Jurkat, Clone E6-1 (cell line): ENCODE measurements at places on chromosomes 16 and 17.

DNA sequence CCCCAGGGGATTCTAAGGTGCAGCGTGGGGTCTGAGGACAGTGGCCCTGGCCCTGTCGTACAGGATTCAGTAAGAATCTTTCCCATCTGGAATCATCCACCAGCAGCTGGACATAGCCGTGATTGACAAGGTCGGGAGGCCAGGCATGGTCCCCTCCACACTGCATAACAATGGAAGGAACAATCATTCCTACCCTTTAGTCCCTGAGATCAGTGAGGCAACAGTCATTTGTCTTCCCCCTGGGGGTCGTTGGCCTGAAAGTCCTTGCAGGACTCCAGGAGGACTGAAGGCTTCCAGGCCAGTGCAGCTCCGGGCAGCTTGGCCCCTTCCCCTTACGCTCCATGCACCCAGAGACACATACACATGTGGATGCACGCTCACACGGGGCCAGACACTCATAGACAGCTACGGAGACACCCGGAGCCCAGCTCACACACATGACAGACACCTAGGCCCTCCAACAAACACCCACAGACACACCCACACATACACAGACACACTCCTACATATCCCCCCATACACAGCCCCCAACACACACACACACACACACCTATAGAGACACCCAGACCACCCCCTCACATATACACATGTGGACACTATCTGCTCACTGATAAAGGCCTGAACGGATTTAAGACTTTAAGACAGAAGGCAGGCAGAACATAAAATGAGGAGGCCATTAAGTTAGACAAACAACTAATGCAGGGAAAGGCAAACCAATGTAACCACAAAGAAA is 42.9 kb downstream of the LITAF start:
- DNase-seq, result no peak

- no peak for DNase-seq
Observed at GRCh38 chr16:66370786-66371684, 4.5 kb downstream of the CDH5 start.

DNA sequence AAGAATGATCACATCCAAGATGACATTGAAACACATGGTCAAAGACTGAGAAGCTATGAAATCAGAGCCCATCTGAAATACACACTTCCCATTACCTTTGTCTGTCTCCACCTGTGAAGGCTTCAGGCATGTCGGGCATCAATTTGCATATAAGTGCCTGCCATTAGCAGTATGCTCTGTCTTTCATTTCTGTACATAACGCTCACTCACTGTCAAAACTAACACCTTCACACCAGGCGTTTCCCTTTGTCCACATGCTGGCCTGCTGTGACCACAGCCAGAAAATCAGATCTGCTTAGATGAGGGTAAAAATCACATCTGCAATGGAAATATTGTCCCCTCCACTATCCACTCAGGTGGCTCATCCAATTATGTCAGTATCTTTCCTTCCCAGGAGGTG is 524.8 kb downstream of the TOX3 start:
- no peak for DNase-seq

DNA sequence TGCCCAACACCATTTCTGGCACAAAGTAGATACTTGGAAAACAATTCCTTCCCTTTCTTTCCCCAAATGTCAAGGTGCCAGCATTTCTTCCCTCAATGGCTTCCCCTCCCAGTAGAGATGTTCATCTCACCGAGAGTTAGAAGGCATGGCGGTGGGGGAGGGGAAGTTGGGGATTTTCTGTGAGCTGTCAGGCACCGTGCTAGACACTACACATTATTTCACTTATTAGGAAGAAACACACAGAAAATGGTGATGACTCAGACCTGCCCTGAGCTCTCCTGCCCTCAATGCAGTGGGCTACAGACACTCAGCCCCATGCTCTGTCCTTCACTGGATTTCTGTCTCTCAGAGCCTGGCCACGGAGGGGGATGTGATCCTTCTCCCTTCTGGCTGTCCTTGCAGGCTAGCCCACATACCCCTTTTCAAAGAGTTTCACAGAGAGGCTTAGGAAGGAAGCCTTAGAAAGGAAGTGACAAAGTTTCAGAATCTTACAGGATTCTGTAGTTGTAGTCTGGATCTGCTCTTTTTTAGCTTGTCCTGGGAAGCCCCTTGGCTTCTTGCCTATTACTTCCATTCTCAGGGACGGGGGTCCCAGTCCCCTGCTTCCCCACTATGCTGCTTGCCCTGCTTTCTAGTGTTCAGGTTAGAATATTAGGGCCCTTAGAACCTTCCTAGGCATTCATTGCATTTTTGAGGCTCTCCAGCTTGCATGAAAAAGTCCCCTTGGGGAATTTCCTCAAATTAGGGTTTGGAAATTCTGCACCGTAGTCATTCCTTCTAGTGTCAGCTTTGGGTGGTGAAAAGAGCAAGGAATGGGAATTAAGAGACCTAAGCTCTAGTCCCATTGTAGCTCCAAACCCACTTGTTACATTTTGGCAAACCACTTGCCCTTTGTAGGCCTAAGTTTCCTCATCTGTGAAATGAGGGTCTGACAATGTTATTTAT is 12.2 kb upstream of the CCL5 start:
- DNase-seq, result no peak

DNA sequence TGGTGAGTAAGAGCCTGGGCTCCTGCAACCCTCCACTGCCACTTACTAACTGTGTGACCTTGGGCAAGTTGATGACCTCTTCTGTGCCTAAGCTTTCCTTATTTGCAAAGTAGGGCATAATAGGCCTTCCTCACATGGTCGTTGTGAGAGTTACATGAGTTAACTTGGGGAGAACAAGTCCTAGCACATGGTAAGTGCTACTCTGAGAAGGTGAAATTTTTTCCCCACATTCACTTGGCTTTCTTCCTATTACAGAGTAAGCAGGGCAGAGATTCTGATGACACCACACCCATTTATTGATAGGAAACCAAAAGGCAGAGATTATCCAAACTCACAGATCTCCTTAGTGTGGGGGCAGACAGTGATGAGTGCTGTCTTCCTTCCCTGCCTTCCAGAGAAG is 1.6 kb downstream of the KCNH4 start:
- no peak for DNase-seq

DNA sequence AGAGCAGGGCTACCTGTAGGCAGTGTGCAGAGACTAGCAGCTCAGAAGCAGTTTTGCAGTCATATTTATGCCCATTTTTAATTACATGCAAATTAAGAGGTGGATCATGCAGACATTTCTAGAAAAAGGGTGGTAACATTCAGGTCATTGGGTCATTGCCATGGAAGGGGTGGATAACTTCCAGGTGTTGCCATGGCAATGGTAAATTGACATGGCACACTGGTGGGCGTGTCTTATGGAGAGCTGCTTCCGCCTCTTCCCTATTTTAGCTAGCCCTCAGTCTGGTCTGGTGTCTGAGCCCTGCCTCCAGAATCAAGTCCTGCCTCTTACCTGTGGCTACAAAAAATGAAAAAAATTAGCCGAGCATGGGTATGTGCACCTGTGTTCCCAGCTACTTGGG is 2.8 kb upstream of the DNAI2 start:
- no peak for DNase-seq

- no peak for DNase-seq
Observed at GRCh38 chr16:4918781-4919251, 18.1 kb downstream of the PPL start.

- no peak for DNase-seq
Observed at GRCh38 chr17:78377858-78378224, 608 bp upstream of the PGS1 start.

DNA sequence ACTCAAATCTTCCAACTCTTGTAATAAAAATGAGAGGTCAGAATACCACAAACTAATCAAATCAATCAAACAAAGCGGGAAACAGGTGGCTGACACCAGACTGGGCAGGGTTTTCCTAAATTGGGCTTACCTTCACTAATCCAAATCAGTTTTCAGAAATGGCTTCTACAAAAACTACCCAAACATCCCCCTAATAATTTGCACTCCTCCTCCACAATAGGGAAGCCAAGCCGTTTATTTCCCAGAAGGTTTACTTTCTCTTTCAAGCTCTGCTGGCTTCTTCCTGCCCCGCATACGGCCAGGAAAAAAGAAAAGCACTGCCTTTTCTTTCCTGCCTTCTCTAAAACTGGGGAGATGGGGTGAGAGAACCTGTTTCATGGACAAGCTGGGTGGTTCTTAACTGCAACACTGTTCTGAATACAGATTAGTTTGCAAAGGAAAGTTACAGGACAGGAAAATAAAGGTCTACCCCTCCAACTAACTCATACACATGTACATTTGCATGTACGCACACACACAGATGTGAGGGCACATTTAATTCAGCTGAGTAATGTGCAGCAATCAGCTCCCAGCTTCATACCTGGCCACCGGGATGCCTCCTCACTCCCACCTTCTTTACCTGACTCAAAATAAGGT is 9.2 kb downstream of the STAT3 start:
- no peak for DNase-seq

DNA sequence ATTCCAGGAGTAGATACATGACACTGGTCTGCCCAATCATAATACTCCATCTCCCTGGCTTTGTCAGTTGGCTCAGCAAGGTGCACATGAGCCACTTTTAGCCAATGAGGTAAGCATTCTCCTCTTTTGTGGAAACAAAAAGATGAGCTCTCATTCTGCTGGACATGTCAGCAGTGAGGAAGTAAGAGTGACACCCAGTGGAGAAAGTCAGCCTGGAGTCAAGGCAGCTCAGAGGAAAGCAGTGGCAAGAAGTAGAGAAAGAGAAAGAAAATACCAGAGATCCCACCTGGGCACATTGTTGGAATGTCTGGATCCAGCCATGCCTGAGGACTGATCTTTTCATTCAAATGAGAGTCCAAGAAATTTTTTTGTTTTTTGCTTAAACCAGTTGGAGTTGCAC is 496.9 kb upstream of the C16orf82 start:
- peak; percentile 7 for DNase-seq

DNA sequence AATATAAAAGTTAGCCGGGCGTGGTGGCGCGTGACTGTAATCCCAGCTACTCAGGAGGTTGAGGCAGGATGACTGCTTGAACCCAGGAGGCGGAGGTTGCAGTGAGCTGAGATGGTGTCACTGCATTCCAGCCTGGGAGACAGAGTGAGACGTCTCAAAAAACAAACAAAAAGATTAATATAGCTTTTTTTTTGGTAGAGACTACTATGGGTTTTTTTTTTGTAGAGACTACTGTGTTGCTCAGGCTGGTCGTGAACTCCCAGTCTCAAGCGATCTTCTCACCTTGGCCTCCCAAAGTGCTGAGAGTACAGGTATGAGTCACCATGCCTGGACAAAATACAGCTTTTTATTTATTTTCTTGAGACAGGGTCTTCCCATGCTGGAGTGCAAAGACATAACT is 20.2 kb downstream of the ZNRF1 start:
- DNase-seq, result no peak

- no peak for DNase-seq
Observed at GRCh38 chr17:61575352-61575975, 15.6 kb downstream of the NACA2 start.

DNA sequence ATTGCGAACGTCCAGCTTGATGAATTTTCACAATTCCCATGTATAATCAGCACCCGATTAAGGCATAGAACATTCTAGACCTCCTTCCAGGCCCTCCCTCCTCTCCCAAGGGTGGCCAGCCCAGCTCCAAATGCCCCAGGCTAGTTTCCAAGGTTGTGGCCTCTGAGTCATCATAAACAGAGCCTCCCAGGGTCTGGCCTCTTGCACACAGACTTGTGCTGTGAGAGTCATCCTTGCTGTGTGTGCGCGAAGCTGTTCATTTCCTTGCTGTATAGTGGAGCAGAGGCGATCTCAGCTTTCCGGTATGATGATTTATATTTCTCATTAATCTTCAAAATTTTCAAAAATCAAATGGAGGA is 20.5 kb upstream of the JPH3 start:
- no peak for DNase-seq

DNA sequence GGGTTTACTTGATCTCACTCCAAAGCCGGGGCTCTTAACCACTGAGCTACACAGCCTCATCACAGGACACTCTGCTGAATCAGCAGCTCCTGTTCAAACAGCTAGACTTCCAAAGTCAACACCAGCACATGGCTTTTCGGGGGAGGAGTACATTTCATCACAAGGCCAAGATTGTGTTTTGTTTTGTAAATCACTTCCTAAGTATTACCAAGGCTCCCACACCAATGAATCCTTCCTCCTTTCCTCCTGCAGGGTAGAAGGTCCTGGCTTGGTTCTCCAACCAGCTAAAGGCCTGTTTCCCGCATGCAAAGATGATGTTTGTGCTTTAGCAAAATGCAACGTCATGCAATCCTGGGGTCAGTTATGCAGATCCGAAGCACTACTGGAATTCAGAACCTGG is 152.5 kb downstream of the XYLT1 start:
- no peak for DNase-seq

- no peak for DNase-seq
Observed at GRCh38 chr16:22878955-22879354, 65.0 kb downstream of the HS3ST2 start.

DNA sequence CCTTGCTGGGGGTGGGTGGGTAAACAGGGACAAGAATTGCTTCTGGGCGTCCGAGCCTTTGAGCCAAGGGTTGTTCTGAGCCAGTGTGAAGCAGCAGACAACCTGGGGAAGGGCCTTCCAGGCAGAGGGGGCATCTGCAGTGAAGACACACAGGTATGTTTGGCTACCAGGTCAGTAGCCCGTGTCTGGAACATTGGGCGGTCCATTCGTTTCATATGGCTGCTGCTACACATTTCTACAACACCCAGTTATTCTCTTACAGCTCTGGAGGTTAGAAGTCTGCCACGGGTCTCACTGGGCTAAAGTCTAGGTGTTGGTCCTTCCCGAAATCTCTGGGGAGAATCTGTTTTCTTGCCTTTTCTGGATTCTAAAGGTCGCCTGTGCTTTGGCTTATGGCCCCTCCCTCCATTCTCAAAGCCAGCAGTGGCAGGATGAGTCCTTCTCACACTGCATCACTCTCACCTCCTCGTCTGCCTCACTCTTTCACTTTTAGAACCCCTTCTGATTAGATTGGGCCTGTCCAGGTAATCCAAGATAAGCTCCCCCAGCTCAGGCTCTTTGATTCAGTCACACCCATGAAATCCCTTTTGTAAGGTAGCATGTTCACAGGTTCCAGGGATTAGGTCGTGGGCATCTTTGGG is 136.1 kb downstream of the CLEC16A start:
- DNase-seq, result no peak

DNA sequence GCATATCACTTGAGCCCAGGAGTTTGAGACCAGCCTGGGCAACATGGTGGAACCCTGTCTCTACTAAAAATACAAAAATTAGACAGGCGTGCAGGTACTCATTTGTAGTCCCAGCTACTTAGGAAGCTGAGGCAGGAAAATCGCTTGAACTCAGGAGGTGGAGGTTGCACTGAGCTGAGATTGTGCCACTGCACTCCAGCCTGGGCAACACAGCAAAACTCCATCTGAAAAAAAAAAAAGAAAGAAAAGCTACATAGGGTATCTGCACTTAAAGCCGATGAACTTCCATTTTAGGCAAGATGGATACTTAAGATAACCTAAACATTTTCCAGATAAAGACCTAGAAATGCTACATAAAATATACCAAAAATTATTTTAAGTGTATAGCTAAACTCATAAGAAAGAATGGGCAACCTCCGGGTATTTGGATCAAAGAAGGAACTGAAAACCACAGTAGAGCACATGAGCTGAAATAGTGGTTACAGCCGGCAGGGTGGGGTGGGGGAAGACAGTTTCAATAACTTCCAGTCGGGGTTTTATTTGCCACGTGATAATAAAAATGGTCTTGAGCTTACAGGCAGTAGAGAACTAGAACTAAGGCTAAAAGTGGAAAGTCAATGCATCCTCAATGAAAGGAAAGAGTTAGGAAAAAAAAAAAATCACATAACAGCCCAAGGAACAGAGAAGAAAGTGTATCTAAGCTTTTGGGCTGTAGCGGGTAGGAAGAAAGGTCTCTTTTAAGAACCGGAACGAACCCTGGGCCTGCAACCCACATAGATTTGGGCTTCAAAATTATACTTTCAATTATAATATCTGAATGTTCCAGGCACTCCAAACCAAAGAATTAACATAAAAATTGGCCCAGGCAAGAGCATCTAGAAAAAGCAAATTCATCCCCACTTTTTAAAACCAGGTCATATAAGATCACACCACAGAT is 53.1 kb downstream of the CFDP1 start:
- DNase-seq, result peak; percentile 82
